SIG-M5 (cell line): ENCODE measurements at places on chromosomes 7 and 10.

GRCh38 chr10:97319671-97320479, 804 bp downstream of the FRAT1 start:
- no peak for DNase-seq

- DNase-seq: peak; percentile 28
Observed at GRCh38 chr7:139118234-139118804, 8.8 kb upstream of the ZC3HAV1 start.

GRCh38 chr7:43870316-43870715, 999 bp upstream of the MRPS24 start:
- no peak for DNase-seq

DNA sequence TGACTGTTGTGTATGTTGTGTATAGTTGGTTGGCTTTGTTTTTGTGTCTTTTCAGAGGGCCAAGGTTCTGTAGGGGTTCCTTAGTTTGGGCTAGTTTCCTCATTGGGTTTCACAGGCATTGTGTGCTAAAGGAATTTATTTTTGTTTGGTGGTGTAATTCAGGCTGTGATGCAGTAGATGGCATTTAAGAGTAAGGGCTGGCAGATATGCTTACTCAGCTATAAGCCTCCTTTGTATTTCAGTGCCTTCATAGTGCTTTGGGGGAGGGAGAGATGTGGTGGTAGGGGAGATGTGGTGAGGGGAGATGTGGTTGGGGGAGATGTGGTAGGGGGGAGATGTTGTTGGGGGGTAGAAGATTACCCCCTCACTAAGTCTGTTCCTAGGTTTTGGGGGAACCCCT, 91.7 kb downstream of the SLC25A40 start:
- DNase-seq: no peak

- no peak for DNase-seq
Observed at GRCh38 chr10:90925079-90926029, 4.5 kb upstream of the ANKRD1 start.

GRCh38 chr10:35453855-35454532, 117.7 kb downstream of the CCNY start:
- no peak for DNase-seq

DNA sequence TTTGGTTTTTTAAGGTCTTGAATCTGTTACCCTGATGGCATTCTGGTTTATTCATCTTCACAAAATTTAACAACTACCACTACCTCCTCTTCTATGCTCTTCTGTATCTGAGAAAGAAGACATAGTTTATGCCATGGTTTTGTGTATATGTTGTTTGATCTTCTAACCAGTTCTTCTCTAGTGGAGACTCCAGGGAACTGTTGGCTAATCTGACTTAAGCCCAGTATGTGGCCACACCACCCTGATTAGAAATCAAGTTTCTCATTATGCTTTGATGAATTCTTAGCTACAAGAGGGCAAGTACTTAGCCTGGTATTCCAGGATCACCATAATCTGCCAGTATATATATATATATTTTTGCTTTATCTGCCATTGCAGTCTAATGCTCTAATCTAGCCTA, 99.5 kb upstream of the MXI1 start:
- DNase-seq: no peak

GRCh38 chr7:91157579-91158320, 106.5 kb upstream of the FZD1 start:
- no peak for DNase-seq

GRCh38 chr10:86958901-86959736, 720 bp downstream of the SNCG start:
- DNase-seq: no peak

GRCh38 chr10:42984035-42984610, 92.7 kb upstream of the RET start:
- DNase-seq: no peak

GRCh38 chr7:51023547-51023946, 240.9 kb upstream of the GRB10 start:
- no peak for DNase-seq

- no peak for DNase-seq
Observed at GRCh38 chr10:106746868-106747267, 417.6 kb downstream of the SORCS1 start.

DNA sequence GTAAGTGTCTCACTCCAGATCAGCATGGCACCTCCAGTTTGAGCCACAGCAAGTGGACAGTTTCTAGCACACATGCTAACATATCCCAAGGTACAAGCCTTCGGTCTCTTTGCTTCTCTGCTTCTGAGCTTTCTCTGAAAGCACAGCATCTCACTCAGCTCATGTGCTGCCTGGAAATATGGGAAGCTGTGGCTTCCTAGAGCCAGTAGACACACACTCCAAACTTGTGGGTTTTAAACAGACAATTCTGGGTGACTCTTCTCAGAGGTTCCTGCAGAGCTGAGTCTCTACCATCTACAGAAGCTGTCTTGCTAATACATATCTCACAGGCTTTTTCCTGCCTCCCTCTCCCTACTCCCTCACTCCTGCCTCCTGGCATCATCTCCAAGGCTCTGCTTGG, 23.9 kb upstream of the TMEM273 start:
- no peak for DNase-seq

- no peak for DNase-seq
Observed at GRCh38 chr10:43901744-43902504, 253.2 kb upstream of the ZNF32 start.

DNA sequence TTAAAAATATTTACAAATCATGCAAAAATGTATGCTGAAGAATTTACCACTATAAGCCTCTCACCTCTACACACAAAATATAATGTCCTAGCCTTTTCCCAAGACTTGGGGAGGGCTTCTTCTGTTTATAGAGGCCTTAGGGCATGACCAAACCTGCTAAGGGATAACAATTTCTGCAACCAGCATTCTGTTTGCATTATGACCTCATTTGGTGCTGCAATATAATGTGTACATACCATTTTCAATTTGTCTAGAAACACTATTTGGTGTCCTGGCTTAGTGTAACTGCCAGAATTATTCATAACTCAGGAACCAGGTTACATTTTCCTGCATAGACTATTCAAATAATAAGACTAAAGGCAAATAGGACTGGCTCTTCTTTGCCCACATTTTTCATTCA, 446.6 kb upstream of the SORCS1 start:
- DNase-seq: no peak

DNA sequence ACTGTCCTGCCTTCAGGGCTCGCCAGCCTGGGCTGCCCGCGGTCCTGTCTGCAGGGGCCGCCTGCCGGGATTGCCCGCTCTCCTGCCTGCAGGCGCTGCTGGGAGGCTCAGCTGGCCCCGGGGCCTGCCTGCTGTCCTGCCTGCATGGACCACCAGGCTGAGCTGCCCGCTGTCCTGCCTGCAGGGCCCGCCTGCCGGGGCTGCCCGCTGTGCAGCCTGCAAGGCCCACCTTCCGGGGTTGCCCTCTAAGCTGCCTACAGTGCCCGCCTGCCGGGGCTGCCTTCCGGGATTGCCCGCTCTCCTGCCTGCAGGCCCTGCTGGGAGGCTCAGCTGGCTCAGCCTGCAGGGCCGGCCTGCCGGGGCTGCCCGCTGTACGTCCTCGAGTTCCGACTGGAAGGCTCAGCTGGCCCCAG, 164.4 kb downstream of the GLRX3 start:
- no peak for DNase-seq

DNA sequence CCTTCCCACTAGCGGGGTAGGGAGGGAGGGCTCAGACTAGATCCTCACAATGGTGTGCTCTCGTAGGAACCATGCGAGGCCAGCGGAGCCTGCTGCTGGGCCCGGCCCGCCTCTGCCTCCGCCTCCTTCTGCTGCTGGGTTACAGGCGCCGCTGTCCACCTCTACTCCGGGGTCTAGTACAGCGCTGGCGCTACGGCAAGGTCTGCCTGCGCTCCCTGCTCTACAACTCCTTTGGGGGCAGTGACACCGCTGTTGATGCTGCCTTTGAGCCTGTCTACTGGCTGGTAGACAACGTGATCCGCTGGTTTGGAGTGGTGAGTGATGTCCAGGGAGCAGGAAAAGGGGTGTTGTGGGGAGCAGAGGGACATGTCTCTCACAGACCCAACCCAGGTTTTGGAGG, 5.6 kb downstream of the ZDHHC16 start:
- DNase-seq: no peak

GRCh38 chr10:86600296-86600695, 54.1 kb upstream of the OPN4 start:
- DNase-seq: no peak

GRCh38 chr7:108805808-108806397, 236.2 kb downstream of the DNAJB9 start:
- no peak for DNase-seq

GRCh38 chr7:27031289-27032172, 64.3 kb downstream of the HOXA1 start:
- peak; percentile 61 for DNase-seq

DNA sequence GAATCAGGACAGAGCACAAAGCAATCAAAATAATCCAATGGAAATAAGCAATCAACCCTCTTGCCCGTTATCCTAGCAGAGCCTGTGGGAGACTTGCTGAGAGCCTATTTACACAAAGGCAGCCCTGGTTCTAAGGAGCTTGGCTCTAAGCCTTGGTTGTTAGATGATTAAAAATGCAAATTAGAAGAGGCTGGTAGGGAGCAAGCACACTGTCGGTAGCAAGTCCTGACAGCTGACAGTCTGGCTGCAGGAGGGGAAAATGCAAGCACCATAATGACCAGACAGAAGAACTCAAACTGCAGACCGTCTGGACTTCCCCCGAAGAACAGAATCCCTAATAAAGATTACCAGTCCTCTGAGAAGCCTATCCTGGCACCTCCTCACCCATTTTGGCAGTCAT, 131.8 kb upstream of the CTTNBP2 start:
- DNase-seq: no peak

GRCh38 chr10:91778485-91778884, 19.7 kb upstream of the TNKS2 start:
- no peak for DNase-seq

DNA sequence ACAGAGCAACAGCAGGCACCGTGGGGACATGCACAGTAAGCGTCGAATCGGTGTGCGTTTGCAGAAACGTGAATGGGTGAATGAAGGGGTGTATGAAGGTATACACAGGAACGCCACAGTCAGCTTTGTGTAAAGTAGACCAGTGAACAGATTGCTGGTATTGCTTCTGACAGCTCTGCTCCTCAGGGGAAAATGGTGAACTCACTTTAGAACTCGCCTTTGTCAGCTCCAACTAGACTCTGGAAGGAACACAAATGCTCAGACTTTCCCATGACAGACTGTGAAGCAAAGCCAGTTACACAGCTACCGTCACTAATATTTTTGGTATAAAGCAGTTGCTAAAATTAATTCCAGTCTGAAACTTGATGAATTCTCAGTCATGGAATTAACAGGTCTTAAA, 78.9 kb downstream of the CUX1 start:
- no peak for DNase-seq

DNA sequence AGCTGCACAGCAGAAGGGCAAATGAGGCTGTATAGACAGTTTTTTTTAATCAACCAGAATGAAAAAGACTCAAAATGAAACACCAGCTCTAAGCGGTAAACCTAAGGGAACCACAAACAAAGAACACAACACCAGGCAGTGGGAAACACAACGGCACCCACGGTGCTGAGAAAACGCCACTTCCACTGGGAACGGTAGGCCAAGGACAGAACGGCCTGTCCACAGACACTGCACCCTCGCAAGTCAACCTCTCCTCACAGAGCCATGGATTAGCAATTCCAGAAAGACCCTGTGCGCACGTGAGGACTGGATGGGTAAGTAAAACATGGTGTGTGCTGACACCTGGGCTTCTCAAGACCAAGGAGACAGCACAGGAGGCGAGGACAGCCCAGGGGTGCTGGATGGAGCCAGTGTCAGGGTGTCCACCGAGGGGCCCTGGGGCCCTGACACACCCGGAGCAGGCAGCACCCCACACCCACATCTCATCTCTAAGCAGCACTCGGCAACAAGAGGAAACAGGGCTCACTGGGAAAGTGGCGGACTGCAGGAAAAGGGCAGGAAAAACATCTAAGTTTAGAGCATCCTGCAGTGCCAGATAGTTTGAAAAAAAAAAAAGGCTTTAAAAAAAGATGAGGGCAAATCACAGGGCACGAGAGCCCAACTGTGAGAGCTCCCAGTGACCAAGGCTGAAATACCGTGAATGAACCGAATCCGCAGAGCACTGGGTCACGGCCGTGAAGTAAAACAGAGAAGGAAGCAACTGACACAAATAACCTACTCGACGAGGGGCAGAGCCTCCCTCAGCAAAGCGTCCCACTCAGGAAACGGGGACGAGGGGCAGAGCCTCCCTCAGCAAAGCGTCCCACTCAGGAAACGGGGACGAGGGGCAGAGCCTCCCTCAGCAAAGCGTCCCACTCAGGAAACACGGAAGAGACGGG, 120.2 kb downstream of the MAD1L1 start:
- no peak for DNase-seq

DNA sequence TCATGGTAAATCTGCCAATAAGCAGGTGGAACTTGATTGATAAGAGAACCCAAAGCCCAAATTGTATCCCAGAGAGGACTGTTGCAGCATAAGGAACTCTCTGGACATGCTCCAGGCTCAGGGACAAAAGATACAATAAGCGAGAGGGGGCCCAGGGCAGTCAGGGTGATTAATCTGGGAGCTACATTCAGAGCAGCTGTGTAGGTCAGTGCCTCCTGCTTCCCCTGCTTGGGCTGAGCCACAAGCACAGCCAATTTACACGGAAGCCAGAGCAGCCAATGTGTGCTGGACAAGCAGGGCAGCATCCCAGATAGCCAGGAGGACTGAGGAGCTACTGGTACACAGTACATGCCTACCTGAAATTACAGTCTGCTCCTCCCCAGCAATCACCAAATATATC, 24.2 kb downstream of the MYPN start:
- no peak for DNase-seq

DNA sequence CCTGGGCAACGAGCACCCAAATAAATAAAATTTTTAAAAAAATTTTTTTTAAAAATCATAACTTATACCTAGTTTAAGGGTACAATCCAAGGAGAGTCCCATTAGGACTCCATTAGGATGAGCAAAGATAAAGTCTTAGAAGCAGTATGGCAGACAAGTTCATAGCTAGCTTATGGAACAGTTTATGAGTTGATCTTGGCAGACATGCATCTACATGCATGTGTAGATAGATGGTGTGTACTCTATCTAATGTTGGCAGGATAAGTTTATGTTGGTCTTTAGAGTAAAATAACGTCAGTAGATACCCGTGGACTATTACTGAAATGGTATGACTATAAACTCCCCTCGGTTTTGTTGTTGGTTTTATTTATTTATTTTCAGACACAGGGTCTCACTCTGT, 40.2 kb downstream of the NSUN6 start:
- no peak for DNase-seq

GRCh38 chr10:614790-615582, 74.5 kb downstream of the DIP2C start:
- DNase-seq: no peak
